ENCODE measurements at places on chromosomes 7 and 10.
A peak's percentile ranks its signal among the peaks of the same experiment; 100 is the strongest.

- DNase-seq: no peak
These were observed 147.1 kb upstream of the LRRN3 start for GRCh38 chr7:110943701-110944345.

DNA sequence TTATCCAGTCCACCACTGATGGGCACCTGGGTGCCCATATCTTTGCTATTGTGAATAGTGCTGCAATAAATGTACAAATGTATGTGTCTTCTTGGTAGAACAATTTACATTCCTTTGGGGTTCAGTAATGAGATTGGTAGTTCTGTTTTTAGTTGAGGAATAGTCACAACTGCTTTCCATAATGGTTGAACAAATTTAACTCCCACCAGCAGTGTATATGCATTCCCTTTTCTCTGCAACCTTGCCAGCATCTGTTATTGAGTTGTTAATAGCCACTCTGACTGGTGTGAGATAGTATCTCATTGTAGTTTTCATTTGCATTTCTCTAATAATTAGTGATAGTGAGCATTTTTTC, 27.8 kb downstream of the COA1 start:
- DNase-seq: no peak

GRCh38 chr7:98464558-98464940, 63.7 kb upstream of the BAIAP2L1 start:
- no peak for DNase-seq

DNA sequence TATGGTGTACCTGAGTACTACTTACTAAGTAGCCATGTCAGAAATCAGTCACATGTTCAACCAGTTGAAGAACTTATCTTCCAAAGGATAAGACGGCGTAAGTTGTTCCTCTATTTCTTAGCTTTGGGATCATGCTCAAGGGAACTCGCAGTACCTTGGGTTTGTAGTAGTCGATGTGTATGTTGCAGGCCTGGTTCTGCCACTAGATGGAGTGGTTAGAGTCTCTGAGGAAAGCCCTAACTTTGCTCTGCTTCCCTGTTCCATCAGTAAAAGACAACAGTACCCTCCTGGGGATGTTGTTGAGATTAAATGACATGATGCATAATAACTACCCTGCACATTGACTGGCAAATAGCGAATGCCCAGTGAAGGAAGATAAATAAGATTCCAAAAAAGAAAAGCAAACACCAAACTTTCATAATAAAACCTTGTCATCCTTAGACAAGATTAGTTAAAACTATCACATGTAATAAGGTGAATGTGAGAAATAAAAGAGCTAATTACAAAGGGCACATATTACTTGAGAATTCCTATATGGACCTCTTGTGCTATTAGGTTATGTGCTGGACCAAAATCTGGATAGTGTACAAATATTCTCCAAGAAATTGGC, 165.9 kb downstream of the ABCA13 start:
- DNase-seq: peak; percentile 36

- no peak for DNase-seq
These were observed 10.2 kb downstream of the IKZF5 start for GRCh38 chr10:122998360-122998917.

- DNase-seq: no peak
These were observed 360.4 kb downstream of the CXCL12 start for GRCh38 chr10:44024356-44025116.

DNA sequence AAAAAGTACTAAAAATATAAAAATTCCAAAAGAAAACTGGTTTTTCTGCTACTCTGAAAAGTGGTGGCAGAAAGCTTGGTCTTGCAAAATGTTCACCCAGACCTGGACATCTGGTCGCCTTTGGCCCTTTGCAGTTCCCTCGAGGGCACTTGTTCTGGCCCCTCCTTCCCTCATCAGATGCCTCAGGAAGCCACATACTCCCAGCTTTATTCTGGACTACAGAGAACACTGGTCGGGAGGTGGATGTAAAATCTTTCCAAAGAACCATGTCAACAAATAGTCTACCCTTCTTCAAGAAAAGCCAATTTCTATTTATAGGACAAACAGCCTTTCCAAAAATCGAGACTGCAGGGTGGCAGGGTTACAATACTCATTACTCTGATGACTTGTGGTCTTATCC, 726.1 kb downstream of the TNS3 start:
- no peak for DNase-seq

GRCh38 chr10:1558906-1559305, 178.4 kb downstream of the ADARB2 start:
- DNase-seq: no peak

- DNase-seq: no peak
These were observed 630.8 kb downstream of the SDK1 start for GRCh38 chr7:3931843-3932242.

GRCh38 chr7:132758986-132759385, 182.7 kb upstream of the PLXNA4 start:
- no peak for DNase-seq

DNA sequence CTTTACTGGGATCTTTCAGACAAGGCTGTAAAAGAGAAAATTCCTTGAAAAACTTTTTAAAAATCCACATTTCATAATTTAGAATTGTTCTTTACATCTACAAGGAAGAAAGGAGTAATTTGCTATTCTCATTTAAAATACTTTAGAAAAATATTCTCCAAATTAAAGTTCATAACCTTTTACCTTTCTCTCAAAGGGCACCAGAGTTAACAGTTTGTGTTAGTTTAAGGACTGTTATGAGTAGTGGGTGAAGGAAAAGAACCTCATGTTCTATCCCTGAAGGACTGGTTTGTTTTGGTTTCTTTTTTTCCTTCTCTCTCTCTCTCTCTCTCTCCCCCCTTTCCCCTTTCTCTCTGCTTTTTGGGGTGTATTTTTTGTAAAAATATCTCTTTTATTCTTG, 4.1 kb downstream of the AGMO start:
- no peak for DNase-seq

DNA sequence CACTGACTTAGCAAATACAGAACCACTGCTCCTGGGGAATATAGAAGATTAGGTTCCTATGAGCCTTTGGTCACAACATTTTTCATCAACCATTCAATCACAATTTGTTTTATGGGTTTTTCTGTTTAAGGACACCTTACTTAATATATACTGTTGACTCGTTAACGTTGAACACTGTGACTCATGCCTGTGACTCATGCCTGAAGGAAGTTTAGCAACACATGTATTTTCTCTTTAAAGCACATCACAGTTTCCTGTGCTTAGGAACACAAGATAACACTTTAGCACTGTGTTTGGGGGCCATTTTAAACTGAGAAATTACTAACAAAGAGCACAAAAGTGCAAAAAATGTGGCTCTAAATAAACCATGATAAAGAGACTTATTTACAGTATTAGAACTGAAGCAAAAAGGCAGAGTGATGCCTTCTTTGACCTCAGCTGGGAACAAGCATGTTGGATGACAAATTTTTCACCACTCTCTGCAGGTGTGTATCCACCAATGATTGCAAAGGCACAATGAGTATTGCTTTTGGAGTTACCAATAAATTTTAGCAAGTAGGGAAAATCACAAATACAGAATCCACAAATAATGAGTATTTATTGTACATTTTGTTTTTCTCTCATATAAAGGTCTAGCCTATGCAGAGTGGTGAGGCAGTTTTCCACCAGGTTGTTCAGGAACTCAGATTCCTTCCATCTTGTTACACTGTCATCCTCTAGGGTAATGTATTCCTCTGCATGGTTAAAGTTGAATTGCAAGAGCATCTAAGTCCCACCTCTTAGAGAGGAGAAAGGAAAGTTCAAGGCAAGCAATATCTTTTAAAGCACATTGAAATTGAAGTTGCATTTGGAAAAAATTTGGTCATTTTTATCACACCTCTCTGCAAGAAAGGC, 7.3 kb downstream of the FGFBP3 start:
- peak; percentile 92 for DNase-seq

DNA sequence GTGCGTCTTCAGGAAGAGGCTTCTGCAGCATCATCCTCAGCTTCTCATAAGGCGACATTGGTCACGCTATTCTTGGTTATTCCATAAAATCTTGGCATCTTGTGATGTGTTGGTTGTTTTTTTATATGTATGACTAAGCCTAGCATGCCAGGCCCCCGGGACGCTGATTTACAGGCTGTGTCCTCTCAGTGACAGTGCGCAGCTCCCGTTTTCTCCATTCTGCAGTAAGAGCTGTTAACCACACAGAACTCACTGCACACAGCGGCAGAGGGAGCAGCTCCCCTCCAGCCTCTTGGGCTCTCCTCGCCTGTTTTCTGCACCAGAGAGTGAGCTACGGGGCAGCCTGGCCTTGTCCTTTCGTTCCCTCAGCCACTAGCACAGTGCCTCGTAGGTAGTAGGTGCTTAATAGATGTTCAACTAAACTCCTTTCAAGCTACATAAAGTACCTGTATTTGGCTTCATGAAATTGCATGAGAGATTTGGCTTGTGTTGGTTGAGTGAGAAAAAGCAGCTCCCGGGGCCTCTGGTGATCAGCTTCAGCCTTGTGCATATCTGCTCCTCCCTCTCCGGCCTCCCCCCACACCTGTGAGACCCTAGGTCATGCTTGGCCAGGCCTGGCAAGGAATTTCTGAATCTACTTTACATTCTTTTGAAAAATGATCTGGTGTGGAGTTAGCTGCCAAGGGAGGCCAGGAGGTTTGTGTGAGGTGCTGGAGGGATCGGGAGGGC, 116.2 kb downstream of the WDR37 start:
- DNase-seq: peak; percentile 35

GRCh38 chr10:71396084-71396710, 523 bp upstream of the CDH23 start:
- no peak for DNase-seq

GRCh38 chr10:1782841-1783240, 45.5 kb upstream of the ADARB2 start:
- no peak for DNase-seq

DNA sequence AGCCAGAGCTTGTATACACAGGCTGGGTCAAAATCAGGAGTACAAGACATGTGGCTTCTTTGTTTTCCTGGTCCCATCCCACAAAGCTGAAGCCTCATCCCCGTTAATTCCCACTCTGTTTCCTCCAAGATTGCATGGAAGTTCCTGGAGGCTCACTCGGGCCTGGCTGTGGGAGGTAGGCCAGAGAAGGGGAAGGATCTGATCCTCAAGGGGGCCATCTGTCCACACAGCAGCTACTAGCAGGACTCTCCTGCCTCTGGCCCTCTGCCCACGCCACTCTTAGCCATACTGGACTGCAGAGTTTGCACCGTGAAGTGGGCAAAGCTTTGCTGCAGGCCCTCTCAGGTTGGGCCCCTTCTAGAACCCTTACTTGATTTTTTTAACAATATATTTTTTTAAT, 160.6 kb downstream of the FGFR2 start:
- DNase-seq: no peak

- DNase-seq: no peak
These were observed 153.0 kb upstream of the TNS3 start for GRCh38 chr7:47734949-47735291.

DNA sequence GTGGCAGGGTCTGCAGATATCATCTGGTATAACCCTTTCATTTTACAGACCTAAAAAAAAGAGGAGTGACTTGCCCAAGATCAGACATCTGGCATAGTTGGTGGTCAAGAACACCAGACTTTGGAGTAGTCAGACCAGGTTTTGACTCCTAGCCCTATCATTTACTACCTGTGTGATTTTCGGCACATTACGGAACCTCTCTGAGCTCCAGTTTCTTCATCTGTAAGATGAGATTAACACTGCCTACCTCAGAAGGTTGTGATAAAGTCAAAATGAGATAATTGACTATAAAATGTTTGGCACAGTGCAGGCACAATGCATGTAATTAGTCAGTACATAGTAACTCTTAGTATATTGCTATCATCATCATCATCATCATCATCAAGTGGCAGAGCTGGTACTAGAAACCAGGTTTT, 1.2 kb downstream of the STRIP2 start:
- DNase-seq: no peak

GRCh38 chr10:100286051-100287033, at the start of gene BLOC1S2:
Gene BLOC1S2, minus strand, starts transcription at chr10:100286680. Its CDS starts 21 bp downstream, at chr10:100286659.
- DNase-seq: peak; percentile 84

DNA sequence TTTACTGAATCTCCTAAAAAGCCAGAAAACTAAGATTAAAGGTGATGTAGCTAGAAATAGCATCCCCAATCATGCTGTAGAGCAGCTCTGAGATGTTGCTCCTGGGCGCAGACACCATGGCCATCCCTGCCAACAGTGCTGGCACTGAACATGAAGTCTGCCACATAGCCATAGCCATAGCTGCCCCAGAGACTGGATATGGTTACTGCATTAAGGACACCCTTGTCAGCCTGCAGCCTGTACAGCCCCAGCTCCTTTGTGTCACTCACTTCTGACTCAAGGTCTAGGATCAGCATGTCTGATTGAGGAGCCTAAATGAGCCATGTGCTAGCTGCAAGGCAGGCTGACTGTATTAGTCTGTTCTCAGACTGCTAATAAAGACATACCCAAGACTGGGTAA, 284.6 kb downstream of the RPS24 start:
- no peak for DNase-seq

- no peak for DNase-seq
These were observed 131.6 kb upstream of the TMEM72 start for GRCh38 chr10:44779511-44779910.

- DNase-seq: no peak
These were observed 3.5 kb upstream of the SLC35B4 start for GRCh38 chr7:134320201-134320600.

GRCh38 chr7:158431941-158432347, 155.7 kb downstream of the PTPRN2 start:
- DNase-seq: peak; percentile 98

GRCh38 chr10:100744987-100745881, at the start of gene PAX2:
Gene PAX2, plus strand, starts transcription at chr10:100745582. Its CDS starts 679 bp downstream, at chr10:100746261.
- DNase-seq: peak; percentile 49

GRCh38 chr10:120702032-120702431, 149.1 kb upstream of the WDR11 start:
- no peak for DNase-seq

GRCh38 chr7:95828824-95829790, 56.8 kb downstream of the DYNC1I1 start:
- DNase-seq: peak; percentile 33

GRCh38 chr10:77977016-77977415, 50.5 kb upstream of the DLG5 start:
- DNase-seq: no peak

DNA sequence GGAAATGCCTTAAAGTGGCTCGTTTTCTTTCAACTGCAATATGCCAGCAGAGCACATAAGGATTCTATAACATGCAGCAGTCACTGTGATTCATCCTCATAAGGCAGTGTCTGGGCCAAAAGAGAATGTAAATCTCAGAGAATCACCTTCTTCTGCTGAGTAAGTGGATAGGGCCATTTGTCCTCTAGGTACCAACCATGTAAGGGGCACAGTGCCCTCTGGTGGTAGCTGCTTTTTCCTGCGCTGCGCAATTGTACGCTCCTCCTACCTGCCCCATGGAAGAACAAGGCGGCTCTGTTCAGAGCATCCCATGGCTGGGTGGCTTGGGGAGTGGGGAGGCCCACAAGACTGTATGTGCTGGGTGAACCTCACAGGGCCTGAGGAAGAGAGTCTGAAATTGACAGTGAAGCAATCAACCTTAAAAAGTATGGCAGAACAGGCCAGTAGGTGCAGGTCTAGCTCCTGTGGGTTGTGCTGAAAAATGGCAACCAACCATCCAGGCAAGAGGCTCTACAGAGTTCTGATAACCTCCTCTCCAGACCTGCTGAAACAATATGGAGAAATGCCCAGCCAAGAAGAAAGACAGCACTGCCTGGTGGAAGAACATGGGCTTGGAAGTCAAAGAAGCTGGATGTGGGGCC, 78.6 kb upstream of the C10orf90 start:
- peak; percentile 76 for DNase-seq

Measured in A172 (cell line).